MCF 10A (cell line): ENCODE measurements at places on chromosomes 16 and 17. TPM values are rescaled to one million over a fixed set of nuclear protein-coding genes. Genes with fewer than 3 reads are reported as not detected.

CFAP119 gene
- total RNA-seq, result 4.8 and 5.2 TPM in 2 replicates

CD300E gene
- total RNA-seq, result not detected in 2 replicates

GCGR gene
- total RNA-seq, result not detected in 2 replicates

ZNF213 gene
- total RNA-seq, result 19.7 and 20.7 TPM in 2 replicates

HS3ST2 gene
- total RNA-seq, result 0.14 and 0.17 TPM in 2 replicates

SPATA22 gene
- not detected in 2 replicates for total RNA-seq

CLEC3A gene
- total RNA-seq, result not detected in 2 replicates
